ENCODE measurements at places on chromosomes 12 and 14.
A peak's percentile ranks its signal among the peaks of the same experiment; 100 is the strongest.

GRCh38 chr12:91594715-91595114 lies 412.1 kb upstream of the DCN start:
- DNase-seq = no peak

GRCh38 chr14:97782871-97783414 lies 985.8 kb downstream of the VRK1 start:
- DNase-seq = no peak

DNA sequence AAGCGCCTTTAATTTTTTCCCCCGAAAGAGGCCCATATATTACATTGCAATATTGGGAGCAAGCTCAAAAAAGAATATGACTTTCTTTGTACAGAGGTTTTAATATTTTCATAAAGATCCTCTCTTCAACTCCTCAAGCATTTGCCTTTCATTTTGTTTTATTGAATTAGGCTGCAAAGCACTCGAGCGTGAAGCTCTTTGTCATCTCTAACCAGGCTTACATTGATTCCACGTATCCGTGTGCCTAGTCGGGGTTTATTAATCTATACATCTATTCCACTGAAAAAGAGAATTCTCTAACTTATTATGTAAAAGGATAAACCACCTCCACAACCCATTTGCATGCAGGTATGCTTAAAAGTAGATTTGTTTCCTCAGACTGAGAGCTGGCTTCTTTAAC lies 234.8 kb upstream of the TMPO start:
- DNase-seq = no peak

DNA sequence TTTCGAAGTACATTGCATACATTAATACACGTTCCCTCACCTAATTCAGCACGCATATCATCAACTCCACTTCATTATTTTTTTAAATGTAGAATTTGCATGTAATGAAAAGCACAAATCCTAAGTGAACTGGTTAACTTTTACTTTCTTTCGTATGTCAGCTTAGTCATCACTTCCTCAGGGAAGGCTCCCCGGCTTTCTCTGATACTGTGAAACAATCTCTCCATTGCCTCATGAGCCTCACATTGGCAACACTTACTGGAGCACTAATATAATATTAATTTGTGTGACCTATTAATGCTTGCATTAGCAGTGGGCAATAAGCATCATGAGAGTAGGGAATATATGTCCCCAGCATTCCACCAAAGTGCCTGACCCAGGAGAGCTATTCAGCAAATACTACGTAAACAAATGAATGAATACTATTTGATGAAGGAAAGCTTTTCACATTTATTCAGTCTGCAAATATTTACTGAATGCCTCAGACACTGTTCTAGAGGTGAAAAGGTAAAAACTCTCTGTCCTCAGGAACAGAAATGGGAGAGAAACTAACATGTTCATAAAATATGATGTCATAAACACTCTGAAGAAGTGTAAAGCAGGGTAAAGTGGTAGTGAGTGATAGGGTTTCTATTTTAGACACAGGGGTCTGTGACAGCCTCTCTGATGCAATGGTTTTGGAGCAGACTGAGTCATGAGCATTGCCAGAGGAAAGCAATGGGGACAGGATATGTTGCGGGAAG lies 327.5 kb upstream of the DIO2 start:
- no peak for DNase-seq

DNA sequence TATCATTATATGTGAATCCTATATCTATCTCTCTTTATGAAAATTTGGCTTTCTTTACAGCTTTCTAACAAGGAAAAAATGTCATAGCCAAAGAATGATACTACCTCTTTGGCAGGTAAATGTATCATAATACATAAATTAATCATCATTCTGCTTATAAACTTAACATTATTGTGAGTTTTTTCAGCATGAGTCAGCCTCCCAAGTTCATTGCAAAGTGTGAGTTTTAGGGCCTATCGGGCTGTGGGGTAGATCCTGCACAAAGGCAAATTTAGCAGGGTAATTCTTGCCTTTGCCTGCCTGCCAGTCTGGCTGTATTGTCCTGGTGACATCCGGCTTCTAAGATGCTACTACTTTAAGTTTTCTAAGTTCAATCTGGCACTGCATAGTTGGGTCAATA lies 412.6 kb downstream of the MDGA2 start:
- no peak for DNase-seq

DNA sequence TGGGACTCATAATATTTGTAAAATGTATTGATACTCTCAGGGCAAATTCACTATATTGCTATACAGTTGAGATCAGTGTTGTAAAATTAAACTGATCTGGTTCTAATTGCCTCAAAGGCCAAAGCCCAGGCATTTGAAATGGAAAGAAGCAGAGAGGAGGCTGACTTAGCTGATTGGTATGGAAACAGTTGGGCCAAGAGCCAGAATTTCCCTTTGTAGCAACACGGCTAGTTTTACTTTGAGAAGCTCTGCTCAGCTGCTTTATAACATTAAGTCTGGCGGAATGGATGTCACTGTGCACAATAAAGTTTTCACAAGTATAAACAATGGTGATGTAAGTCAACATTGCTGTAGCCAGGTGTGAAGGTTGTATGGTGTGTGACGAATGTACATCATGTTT lies 186.4 kb downstream of the MSRB3 start:
- no peak for DNase-seq

- DNase-seq = no peak
Observed at GRCh38 chr12:99649551-99649950, 2.0 kb downstream of the GARIN6 start.

DNA sequence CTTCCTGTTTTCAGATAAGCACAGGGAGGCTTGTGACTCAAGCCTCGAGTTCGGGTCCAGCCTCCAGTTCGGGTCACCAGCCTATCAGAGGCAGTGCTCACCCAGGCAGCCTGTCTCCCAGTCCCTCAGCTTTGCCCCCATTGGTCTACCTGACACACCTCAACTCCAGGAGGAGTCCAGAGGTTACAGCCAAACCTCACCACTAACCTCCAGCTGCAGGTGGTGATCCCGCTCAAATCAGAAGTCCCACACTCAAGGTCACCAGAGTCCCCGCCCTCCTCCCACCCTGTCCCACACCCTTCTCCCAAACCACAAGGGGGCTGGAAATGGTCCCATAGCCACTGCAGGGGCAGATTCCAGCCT lies 42.1 kb downstream of the KDM2B start:
- no peak for DNase-seq

- DNase-seq = no peak
Observed at GRCh38 chr14:37406095-37406494, 189.0 kb downstream of the FOXA1 start.

- DNase-seq = peak; percentile 80
Observed at GRCh38 chr12:31896514-31897039, 62.6 kb upstream of the RESF1 start.

DNA sequence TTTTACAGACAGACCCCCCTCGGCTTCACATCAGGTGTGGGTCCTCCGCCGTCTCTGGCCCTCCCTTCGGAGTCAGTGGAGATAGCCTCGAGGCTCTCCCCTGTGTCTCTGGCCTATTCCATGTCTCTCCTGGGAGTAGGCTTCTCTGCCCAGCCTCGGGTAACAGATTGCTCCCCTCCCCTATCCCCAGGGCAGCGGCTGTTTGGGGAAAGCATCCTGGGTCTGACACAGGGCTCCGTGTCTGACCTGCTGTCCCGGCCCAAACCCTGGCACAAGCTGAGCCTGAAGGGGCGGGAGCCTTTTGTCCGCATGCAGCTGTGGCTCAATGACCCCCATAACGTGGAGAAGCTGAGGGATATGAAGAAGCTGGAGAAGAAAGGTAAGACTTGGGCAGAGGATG lies 30.8 kb downstream of the PHETA1 start:
- no peak for DNase-seq

- no peak for DNase-seq
Observed at GRCh38 chr12:48883305-48884161, 17.9 kb upstream of the RND1 start.

GRCh38 chr14:100535287-100536120 lies 51.7 kb downstream of the BEGAIN start:
- no peak for DNase-seq

GRCh38 chr12:116718655-116719454 lies 19.0 kb downstream of the SPRING1 start:
- no peak for DNase-seq

GRCh38 chr12:65624554-65625086 lies 199.7 kb upstream of the HMGA2 start:
- no peak for DNase-seq

DNA sequence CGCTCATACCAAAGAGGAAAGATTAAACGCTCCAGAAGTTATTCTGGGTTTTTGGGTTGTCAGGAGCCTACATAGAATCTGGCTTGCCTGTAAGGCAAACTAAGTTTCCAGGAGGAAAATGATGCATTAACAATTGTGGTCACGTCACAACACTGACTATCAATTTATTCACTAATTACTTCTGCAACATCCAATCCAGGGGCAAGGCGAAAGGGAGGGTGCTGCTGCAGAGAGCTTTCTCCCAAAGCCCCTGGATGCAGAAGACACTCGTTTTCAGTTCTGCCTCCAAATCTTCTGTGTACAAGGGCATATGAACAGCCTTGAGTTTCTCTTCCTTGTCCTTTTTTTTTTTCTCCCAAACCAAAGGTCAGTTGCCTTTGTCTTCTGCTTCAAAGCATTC lies 10.5 kb upstream of the SRRM4 start:
- no peak for DNase-seq

DNA sequence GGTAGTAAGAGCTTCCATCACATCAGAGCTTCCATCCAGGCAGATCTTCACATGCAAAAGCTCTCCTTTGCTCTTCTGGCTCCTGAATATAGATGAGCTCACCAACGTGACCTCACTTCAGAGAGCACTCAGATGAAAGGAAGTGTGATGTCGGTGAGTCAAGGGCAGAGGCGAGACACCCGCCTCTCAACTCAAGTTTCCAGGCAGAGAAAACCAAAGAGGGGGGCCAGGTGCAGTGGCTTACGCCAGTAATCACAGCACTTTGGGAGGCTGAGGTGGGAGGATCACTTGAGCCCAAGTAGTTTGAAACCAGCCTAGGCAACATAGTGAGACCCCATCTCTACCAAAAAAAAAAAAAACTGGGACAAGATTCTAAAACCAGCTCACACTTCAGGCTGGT lies 126.9 kb downstream of the DUSP6 start:
- peak; percentile 69 for DNase-seq

DNA sequence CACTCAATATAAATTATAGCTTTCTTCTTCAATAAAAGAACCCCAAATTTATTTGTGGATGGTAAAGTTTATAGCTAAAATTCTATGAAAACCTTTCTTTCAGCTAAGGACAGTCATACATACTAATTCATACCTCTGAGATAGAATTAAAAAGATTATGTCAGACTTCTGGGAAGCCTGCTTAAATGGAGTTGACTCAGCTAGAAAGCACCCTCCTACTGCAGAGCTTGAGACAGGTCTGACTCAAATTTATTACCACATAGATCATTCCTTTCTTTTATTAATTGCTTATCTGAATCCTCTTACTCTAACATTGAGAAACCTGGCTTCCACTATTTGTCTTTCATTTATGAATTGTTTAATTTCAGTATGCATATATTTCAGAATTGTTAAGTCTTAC lies 1007.0 kb upstream of the LRFN5 start:
- no peak for DNase-seq

DNA sequence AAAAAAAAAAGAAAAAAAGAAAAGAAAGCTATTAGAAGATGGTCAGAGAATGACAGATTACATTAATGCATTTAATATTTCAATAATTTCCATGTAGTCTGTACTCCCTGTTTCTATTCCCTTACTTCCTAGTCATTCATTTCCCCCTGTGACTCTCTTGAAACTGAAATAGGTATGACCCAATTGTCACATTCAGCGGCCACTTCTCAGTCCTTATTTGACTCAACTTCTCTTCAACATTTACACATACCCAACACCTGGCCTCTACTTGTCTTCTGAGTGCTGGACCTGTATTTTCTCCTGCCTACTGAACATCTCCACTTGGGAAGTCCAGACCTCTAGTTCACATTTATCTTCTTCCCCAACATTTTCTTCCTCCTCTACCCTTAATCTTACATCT lies 7.2 kb downstream of the EEA1 start:
- no peak for DNase-seq
